ENCODE measurements at places on chromosomes 7 and 10. TPM values are rescaled to one million over a fixed set of nuclear protein-coding genes. Genes with fewer than 3 reads are reported as not detected.

- no peaks in the 10 kb centered on the region for H3K4me1 ChIP-seq
- H3K27ac ChIP-seq, result no peak overlapping the region
- no peak overlapping the region for H3K4me3 ChIP-seq
- DNase-seq, result no peak
- H3K36me3 ChIP-seq, result peaks cover 16% of the 10 kb centered on the region
Observed at GRCh38 chr10:70096016-70096704, 36.5 kb downstream of the AIFM2 start.

DNA sequence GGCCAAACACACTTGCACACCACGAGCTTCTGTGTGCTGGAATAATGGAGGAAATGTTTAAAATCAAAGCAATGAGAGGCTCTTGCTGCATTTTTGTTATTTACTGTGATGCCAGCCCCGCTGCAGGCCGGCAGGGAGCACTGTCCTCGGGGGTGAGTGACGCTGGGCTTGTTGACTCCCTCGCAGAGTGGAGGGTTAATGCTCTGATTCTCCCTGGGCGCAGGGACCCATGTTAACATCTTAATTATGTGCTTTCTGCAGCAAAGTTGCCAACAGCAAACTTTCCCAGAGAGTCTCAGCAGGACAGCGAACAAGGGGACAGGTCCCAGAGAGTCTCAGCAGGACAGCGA lies 22.9 kb downstream of the SCART1 start:
- no peak overlapping the region for H3K4me3 ChIP-seq
- H3K4me1 ChIP-seq, result no peaks in the 10 kb centered on the region

- H3K4me3 ChIP-seq, result no peak overlapping the region
- H3K36me3 ChIP-seq, result peaks cover 75% of the 10 kb centered on the region
- H3K27ac ChIP-seq, result no peak overlapping the region
- peaks cover 13% of the 10 kb centered on the region for H3K4me1 ChIP-seq
- H3K27me3 ChIP-seq, result no peaks in the 10 kb centered on the region
Observed at GRCh38 chr10:31464552-31464951, 145.5 kb downstream of the ZEB1 start.

DNA sequence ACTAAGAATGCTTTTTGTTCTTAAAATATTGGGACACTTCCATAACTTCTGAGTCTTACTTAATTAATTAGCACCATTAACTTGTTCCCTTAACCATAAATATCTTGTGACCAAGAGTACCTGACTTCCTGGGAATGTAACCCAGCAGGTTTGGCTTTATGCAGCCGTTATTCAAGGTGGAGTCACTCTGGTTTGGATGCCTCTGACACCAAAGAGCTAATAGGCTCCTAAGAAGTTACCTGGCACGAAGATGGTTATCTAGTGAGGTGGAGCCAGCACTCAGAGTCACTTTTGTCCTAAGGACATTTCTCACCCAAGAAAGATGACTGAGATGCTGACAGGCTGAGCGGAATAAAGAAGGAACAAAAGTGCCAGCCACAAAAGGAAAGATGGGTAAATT lies 172.3 kb downstream of the C1GALT1 start:
- H3K4me1 ChIP-seq, result no peaks in the 10 kb centered on the region
- no peak for DNase-seq
- H3K36me3 ChIP-seq, result no peaks in the 10 kb centered on the region
- no peak overlapping the region for H3K4me3 ChIP-seq

DNA sequence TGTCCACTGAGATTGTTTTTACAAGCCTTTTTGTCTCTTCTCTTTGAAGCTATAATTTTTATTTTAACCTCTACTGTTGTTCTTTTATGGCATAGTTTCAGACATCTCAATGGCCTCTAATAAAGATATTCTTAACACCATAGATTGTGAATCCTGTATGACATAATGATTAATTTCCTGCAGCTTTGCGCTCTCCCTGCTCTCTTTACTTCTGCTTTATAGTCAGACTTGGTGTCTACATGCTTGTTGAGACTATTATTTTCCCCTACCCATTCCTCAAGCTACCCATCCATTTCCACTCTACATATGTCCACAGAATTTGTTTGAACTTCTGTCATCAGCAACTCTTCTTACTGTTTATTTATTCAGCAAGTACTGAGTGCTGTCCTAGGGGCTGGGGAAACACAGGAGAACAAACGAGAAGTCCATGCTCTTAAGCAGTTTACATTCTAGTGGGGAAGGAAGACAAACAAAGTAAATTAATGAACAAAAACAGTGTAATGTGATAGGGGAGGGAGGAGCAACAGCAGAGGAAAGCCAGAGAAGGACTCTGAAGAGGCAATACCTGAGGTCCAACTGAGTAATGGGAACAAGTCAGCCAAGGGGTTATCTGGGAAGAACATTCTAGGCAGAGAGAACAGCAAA lies 110.1 kb downstream of the CDK14 start:
- H3K4me1 ChIP-seq, result peaks cover 4% of the 10 kb centered on the region
- no peaks in the 10 kb centered on the region for H3K36me3 ChIP-seq
- no peaks in the 10 kb centered on the region for H3K27me3 ChIP-seq
- no peak overlapping the region for H3K4me3 ChIP-seq

GRCh38 chr10:3778692-3779157 lies 6.3 kb downstream of the KLF6 start:
- peak overlapping the region; percentile 98 for H3K27ac ChIP-seq
- H3K36me3 ChIP-seq, result peaks cover 56% of the 10 kb centered on the region
- peaks cover 77% of the 10 kb centered on the region for H3K4me1 ChIP-seq

DNA sequence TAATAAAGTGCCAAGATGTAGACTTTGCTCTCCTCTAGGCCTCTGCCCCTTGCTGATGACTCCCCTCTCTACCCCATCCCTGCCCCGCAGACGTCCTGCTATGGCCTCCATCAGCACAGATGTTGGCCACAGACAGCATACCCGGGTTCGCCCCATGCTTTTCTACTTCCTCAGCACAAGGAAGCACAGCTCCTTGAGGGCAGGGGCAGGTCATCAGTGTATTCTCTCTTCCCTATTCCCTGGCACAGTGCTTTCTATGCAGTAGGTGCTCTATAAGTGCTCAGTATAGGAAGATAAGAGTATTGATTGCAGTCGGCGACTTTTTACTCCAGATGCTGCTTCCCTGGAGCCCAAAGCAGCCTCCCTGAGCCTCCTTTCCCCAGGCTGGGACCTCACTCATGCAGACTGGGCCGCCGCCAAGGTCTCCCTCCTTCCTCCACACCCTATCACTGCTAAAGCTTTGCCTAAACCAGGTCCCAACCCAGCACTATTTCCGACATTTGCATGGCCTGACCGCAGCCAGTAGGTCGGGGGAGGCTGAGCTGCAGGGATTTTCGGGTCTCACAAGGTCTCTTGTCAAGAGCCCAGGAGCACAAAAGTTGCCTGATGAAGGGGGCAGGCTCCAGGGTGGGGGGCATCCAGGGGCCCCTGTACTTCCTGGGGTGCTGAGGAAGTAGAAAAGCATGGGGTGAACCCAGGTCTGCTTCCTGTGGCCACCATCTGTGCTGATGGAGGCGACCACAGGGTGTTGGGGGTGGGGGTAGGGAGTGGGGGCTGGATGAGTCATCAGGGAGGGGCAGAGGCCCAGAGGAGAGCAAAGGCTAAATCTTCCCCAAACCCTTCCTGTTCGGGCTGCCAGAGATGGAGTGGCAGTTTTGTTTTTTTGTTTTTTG lies 8.0 kb downstream of the CALHM3 start:
- no peaks in the 10 kb centered on the region for H3K36me3 ChIP-seq
- no peak overlapping the region for H3K4me3 ChIP-seq
- H3K27me3 ChIP-seq, result no peaks in the 10 kb centered on the region
- no peak for DNase-seq

GRCh38 chr10:113788604-113789083 lies 37.2 kb downstream of the PLEKHS1 start:
- no peaks in the 10 kb centered on the region for H3K27me3 ChIP-seq
- peak; percentile 33 for DNase-seq
- no peaks in the 10 kb centered on the region for H3K36me3 ChIP-seq

- H3K4me1 ChIP-seq, result peaks cover 32% of the 10 kb centered on the region
- no peak overlapping the region for H3K4me3 ChIP-seq
- DNase-seq, result no peak
- H3K27me3 ChIP-seq, result no peaks in the 10 kb centered on the region
- peaks cover 5% of the 10 kb centered on the region for H3K36me3 ChIP-seq
Observed at GRCh38 chr10:62087329-62087728, 181.3 kb downstream of the RTKN2 start.

DNA sequence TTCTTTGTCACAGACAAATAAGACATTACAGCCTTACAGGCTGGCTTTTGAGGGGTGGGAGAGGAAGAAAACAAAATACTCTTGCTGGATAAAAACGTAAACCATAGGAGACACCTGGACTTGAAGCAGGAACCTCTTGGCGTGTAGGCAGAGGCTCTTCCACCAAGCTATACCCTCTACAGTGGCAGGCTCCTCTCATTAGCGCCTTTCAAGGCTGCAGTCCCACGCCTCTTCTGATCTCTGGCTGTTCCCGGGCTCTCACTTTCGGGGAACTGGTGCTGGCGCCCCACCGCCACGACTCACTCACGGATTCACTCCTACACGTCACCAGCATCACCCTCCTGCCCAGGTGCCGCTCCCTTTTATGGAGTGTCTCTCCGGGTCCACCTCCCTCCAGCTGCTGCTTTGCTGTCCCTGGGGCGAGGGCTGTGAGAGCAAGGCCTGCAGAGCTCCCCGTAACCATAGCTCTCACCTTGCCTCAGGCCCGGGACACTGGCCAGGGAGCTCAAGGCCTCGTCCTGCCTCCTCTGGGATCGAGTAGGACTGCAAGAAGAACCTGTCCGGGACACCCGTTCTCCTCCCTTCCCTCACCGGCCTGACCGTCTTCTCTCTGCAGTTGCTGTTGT lies 62.6 kb downstream of the ZNF777 start:
- no peaks in the 10 kb centered on the region for H3K4me1 ChIP-seq
- no peaks in the 10 kb centered on the region for H3K27me3 ChIP-seq
- no peak for DNase-seq
- no peak overlapping the region for H3K4me3 ChIP-seq
- no peak overlapping the region for H3K27ac ChIP-seq
- H3K36me3 ChIP-seq, result no peaks in the 10 kb centered on the region

DNA sequence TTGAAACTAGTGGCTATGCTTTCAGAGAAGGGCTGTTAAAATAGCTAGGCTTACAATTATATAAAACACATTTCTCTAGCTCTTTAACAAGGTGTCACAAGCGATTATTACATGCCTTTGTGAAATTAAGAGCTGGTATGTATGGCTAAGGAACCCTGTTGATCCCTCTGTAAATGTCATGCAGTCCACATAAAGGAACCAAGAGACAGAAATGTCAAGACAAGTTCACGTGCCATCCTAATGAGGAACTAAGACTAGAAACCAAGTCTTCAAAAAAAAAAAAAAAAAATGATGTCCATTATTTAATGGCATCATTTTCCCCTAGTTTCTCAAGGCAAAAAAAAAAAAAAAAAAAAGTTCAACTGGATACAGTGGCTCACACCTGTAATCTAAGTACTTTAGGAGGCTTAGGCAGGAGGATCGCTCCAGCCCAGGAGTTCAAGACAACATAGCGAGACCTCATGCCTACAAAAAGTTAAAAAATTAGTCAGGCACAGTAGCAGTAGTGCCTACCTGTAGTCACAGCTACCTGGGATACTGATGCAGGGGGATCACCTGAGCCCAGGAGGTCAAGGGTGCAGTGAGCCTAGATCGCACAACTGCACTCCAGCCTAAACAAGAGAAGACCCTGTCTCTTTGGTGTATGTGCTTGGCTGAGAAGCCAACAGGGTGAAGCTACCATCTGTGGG lies 63.4 kb downstream of the SRPK2 start:
- DNase-seq, result no peak
- no peaks in the 10 kb centered on the region for H3K36me3 ChIP-seq

DNA sequence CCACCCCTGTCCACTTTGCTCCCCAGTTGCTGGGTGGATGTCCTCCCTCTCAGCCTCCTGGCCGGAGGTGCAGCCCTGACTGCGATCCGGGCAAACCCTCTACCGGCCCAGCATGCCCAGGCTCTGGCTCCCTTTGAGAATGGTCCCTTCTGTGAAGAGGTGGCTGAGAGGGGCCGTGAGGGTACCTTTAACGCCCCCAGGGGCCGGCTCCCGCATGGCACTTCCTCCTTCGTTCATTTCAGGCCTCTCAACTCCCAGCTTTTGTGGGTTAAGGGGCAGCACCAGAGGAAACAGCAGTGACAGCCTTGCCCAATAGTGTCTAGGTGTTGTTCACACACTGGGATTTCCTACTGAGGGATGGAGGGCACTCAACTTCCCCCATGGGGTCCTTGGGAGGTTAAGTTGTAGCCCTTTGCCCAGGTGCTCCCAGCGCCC lies 33.2 kb upstream of the HABP2 start:
- no peaks in the 10 kb centered on the region for H3K27me3 ChIP-seq
- H3K36me3 ChIP-seq, result no peaks in the 10 kb centered on the region
- no peak overlapping the region for H3K27ac ChIP-seq
- H3K4me1 ChIP-seq, result no peaks in the 10 kb centered on the region
- H3K4me3 ChIP-seq, result no peak overlapping the region

GRCh38 chr7:101969997-101970585 lies 152.7 kb downstream of the CUX1 start:
- DNase-seq, result no peak
- H3K27ac ChIP-seq, result peak overlapping the region; percentile 21
- H3K36me3 ChIP-seq, result no peaks in the 10 kb centered on the region
- no peak overlapping the region for H3K4me3 ChIP-seq
- H3K4me1 ChIP-seq, result peaks cover 20% of the 10 kb centered on the region

- no peak overlapping the region for H3K4me3 ChIP-seq
- no peaks in the 10 kb centered on the region for H3K4me1 ChIP-seq
- H3K27ac ChIP-seq, result no peak overlapping the region
- no peaks in the 10 kb centered on the region for H3K27me3 ChIP-seq
Observed at GRCh38 chr7:19617901-19618300, 90.9 kb downstream of the POLR1F start.

DNA sequence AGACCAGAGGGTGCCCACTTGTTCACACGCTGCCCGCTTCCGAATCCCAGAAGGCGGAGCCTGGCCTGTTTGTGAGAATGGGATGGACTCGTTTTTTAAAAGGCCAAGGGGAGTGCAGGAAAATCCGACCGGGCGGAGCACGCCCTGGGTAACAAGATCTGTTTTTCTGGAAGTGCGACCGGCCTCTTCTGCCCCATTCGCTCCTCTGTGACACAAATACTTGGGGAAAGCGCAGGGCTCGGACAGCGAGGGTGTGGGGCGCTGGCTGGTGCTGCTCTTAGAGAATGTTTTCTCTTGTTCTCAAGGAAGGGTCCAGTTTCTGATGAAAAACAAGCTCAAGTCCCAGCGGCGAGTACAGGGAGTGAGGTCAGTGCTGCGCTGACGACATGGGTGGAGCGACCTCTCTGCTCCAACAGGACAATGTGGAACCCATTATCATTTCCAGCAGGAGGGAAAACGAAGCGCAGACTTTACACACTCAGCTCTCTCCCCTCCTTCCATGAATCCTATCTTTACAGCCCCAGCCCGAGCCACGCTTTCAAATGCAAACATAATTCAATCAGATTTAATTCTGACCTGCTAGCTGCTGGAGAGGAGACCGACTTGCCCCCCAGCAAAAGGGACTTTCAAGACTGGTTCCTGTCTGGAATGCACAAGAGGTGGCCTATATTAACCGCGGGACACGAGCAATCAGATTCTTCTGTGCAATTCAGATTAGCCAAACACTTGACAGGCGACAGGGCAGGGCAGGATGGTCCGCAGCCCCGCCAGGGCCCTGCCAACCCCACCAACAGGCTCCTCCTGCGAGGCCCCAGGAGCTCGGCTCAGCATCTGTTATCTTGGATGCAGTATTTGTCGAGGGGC lies 1.1 kb downstream of the RADIL start:
- no peaks in the 10 kb centered on the region for H3K4me1 ChIP-seq
- peak; percentile 59 for DNase-seq
- peaks cover 10% of the 10 kb centered on the region for H3K27me3 ChIP-seq
- H3K36me3 ChIP-seq, result no peaks in the 10 kb centered on the region
- peak overlapping the region; percentile 69 for H3K27ac ChIP-seq
- peak overlapping the region; percentile 51 for H3K4me3 ChIP-seq

GRCh38 chr10:123527151-123527550 lies 139.0 kb upstream of the GPR26 start:
- no peak overlapping the region for H3K4me3 ChIP-seq
- no peaks in the 10 kb centered on the region for H3K4me1 ChIP-seq
- no peak overlapping the region for H3K27ac ChIP-seq
- H3K27me3 ChIP-seq, result no peaks in the 10 kb centered on the region

DPCD gene
- 17.8 TPM for total RNA-seq

KIF20B gene
- total RNA-seq, result 0.65 TPM

LIPF gene
- not detected for total RNA-seq

TACC2 gene
- total RNA-seq, result 272 TPM
